ENCODE measurements at places on chromosomes 3 and 15.
A peak's percentile ranks its signal among the peaks of the same experiment; 100 is the strongest.

DNA sequence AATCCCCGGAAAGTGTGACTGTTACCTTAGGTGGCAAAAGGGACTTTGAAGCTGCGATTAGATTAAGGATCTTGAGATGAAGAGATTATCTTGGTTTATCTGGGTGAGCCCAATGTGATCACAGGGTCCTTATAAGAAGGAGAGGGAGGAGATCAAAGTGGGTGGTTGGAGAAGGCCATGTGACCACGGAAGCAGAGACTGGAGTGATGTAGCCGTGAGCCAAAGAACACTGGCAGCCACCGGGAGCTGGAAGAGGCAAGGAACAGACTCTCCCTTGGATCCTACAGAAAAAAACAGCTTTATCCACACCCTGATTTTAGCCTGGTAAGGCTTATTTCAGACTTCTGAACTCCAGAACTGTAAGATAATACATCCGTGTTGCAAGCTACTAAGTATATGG is 29.9 kb downstream of the CRABP1 start:
- DNase-seq: no peak

DNA sequence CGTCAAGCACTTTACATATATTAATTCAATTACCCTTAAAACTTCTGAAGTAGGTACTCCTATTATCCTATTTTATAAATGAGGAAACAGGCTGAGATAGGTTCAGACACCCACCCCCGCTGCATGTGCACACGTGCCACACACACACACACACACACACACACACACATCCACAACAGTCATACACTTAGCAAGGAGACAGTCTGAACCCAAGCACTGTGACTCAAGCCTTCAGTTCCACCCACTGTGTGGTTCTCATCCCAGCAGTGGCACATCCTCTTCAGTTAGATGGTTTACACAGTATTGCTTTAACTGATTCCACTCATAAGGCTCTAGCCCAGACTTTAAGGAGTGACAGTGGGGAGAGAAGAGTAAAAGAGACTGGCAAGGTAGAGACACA is 91.1 kb upstream of the FGF7 start:
- no peak for DNase-seq

- DNase-seq: no peak
Observed at GRCh38 chr15:65085990-65086679, 9.6 kb downstream of the KBTBD13 start.

GRCh38 chr3:131713416-131714123 is 210.8 kb upstream of the MRPL3 start:
- no peak for DNase-seq

DNA sequence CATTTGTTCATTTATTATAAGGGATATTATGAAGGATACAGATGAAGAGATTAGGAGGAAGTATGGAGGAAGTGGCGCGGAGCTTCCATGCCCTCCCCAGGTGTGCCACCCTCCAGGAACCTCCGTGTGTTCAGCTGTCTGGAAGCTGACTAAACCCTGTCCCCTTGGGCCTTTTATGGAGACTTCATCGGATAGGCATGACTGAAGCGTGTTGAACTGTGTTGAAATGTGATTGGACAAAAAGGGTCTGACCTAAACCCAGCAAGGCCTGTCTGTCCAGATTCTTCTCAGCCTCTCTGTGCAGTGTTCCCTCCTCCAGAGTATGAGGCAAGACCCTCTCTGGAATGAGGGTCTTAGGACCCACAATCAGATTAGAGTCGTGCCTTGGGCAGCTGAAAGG is 31.7 kb downstream of the HACD3 start:
- DNase-seq: no peak

- DNase-seq: peak; percentile 17
Observed at GRCh38 chr3:101518421-101518871, 5.4 kb upstream of the SENP7 start.

DNA sequence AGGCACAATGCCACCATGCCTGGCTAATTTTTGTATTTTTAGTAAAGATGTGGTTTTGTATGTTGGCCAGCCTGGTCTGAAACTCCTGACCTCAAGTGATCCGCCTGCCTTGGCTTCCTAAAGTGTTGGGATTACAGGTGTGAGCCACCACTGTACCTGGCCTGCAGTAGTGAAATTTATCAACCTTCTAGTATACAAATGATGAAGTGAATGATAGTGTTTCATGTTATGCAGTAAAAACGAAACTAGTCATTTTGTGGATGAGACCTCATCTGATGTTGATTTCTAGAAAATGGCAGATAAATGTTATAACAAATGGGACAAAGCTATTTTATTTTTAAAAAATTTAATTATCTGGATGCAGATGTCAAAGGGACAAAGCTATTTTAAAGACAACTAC is 32.9 kb downstream of the NXPE3 start:
- no peak for DNase-seq
